Fibroblast of skin of scalp (primary cell): ENCODE measurements at places on chromosomes 1 and 21.

DNA sequence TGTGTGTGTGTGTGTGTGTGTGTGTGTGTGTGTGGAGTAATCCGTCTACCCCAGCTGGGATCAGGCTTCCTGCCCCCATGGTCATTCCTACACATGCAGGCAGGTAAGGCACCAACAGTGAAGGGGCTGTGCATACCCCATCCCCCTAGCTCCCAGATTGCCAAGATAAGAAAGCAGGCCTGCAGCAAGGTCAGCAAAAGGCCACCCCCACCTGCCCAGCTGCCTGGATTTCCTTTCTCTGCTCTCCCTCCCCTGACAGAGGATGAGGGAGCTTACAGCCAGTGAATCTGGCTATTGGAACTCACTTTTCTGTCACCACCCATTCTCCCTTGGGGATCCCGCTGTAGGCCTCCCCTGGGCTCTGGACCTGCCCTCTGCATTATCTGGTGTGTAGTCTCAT lies 7.9 kb downstream of the ALX3 start:
- DNase-seq = no peak

- DNase-seq = peak; percentile 35
These were observed 2.4 kb upstream of the ELF3 start for GRCh38 chr1:202007805-202008489.

GRCh38 chr1:234835239-234835638 lies 225.3 kb upstream of the IRF2BP2 start:
- DNase-seq = no peak

- DNase-seq = no peak
These were observed 22.0 kb downstream of the SLC37A1 start for GRCh38 chr21:42535602-42536171.

DNA sequence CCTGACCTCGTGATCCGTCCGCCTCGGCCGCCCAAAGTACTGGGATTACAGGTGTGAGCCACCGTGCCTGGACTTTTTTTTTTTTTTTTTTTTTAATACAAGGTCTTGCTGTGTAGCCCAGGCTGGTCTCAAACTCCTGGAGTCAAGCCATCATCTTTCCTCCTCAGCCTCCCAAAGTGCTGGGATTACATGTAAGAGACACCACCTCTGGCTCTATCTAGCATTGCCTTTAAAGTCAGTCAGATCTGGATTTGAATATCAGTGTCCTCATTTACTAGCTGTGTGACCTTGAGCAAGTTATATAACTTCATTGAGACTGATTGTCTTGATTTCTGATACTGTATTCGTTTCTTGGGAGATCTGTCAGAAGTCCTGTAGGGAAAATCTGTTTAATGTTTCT lies 6.6 kb downstream of the MAP3K21 start:
- DNase-seq = no peak

GRCh38 chr1:232987774-232988140 lies 37.3 kb downstream of the NTPCR start:
- DNase-seq = no peak

DNA sequence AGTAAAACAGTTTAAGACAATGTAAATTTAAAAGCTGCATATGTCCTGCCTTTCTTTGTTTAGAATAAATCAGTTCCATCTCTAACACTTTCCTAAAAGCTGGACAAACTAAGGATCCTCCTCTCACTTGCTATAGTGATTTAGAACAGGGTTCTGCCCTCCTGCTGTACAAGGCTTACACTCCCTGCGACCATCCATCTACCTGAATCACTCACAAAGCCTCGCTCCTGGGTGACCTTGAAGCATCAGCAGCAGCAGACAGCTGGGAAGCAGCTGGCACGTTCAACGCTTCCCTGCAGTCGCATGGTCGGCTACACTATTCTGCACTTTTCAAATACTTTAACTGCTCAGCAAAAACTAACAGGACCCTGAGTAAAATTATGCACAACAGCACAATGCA lies 128.0 kb downstream of the NTPCR start:
- DNase-seq = no peak

GRCh38 chr1:106502659-106503058 lies 553.8 kb upstream of the PRMT6 start:
- DNase-seq = no peak

GRCh38 chr21:43827015-43827611 lies 37.7 kb downstream of the RRP1 start:
- peak; percentile 80 for DNase-seq

GRCh38 chr1:13700521-13701270 lies 708 bp downstream of the PRDM2 start:
- peak; percentile 34 for DNase-seq

GRCh38 chr1:145701306-145701862 lies 5.8 kb downstream of the PDZK1 start:
- no peak for DNase-seq

DNA sequence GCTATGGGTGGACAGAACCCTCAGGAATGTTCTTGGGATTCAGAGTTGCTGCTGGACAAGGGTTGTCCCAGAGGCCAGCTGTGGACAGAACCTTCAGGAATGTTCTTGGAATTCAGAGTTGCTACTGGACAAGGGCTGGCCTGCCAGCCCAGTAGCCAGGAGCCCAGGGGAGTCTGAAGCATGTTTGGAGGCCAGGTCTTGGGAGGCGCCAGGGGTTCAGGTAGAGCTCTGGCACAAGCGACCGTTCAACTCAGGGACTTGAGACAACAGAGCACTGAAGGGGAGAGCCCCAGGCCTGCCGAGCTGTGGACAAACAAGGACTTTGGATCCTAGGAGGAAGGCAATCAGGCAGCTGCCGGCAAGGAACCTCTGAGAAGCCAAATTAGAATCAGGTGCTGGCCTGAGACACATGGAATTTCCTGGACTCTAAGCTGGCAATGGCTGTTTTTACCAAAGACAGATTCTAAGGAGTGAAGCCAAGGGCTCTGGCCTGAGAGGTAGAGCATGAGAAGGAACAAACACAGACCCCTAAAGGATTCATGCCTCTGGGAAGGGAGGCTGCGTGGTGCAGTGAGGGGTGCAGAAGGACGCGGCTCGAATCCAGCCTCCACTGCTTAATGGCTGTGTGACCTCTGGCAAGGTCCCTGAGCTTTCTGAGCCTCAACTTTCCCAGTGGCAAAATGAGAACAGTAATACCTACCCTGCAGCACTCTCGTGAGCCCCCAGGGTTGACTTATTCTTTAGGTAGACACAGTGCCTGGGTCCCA lies 13.4 kb downstream of the PLA2G5 start:
- DNase-seq = no peak

GRCh38 chr1:32372149-32372756 lies 9.9 kb downstream of the TSSK3 start:
- DNase-seq = no peak

GRCh38 chr21:37580666-37581065 lies 214.1 kb downstream of the DYRK1A start:
- no peak for DNase-seq

DNA sequence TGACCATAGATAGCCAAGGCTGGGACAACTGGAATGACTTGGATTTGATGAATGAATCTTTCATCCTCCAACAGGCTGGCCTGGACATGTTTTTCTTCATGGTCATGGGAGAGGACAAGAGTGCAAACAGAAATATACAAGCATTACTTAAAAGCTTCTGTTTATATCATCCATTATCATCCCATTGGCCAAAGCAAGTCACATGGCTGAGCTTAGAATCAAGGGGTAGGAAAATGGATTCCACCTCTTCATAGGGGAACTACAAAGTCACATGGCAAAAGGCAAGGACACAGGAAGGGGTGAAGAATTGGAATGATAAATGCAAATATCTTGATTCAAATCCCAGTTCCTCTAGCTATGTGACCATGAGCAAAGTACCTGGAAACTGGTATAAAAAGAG lies 90.2 kb upstream of the BARHL2 start:
- DNase-seq = no peak

GRCh38 chr1:159211331-159212136 lies 6.9 kb downstream of the ACKR1 start:
- DNase-seq = peak; percentile 14

DNA sequence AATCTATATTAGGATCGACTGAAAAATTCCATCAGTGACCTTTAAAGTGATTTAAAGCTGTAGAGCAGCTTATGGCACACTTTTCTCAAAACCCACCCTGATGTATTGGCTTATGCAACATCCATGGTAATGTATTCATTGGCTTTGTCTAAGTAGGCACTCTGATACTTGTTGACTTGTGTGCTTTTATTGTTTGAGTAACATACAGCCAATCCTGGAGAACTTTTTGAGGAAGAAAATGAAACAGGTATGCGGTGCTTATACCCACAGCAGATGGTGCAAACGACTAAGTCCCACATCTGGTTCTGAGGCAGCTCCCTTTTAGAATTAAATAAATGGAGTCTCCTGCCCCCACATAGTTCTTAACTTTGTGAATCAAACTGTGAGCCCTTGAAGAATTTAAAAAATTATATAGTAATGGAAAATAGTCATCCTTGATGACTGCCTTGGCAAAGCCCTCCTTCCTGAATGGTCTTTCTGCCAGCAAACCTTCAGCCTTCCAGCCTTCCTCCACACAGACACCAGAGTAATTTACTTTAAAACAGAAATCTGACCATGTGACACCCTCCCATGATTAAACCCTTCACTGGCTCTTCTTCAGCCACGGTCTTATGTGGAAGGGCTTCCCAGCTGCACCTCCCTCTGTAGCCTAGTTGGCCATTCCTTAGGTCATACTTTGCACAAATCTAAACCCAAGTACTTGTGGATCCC lies 116.0 kb downstream of the BCAR3 start:
- DNase-seq = peak; percentile 57

DNA sequence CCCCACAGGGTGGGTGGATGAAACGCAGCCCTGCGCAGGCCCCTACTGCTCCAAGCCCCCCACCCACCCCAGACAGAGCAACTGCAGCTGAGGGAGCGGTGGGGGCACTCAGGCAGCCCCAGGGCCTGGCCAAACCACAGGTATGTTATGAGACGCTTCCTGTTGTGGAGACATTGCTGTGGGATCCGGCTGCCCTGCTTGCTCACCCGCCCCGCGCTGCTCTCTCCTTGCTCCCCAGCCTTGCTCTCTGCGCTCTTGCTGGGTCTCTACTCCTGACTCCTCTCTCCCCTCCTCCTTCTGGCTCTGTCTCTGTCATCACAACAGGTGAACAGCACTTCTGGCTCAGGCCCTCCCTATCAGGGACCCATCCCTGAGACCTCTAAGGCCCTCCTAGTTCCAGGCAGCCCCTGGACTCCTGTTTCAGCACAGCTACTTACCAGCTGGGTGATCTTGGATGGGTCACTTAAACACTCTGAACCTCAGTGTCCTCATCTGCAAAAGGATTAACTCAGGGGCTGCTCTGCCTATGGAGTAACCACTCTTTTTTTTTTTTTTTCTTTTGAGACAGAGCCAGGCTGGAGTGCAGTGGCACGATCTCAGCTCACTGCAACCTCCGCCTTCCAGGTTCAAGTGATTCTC lies 15.9 kb downstream of the COL8A2 start:
- DNase-seq = peak; percentile 85

- DNase-seq = peak; percentile 83
These were observed 7.1 kb upstream of the GPR61 start for GRCh38 chr1:109532365-109533136.

DNA sequence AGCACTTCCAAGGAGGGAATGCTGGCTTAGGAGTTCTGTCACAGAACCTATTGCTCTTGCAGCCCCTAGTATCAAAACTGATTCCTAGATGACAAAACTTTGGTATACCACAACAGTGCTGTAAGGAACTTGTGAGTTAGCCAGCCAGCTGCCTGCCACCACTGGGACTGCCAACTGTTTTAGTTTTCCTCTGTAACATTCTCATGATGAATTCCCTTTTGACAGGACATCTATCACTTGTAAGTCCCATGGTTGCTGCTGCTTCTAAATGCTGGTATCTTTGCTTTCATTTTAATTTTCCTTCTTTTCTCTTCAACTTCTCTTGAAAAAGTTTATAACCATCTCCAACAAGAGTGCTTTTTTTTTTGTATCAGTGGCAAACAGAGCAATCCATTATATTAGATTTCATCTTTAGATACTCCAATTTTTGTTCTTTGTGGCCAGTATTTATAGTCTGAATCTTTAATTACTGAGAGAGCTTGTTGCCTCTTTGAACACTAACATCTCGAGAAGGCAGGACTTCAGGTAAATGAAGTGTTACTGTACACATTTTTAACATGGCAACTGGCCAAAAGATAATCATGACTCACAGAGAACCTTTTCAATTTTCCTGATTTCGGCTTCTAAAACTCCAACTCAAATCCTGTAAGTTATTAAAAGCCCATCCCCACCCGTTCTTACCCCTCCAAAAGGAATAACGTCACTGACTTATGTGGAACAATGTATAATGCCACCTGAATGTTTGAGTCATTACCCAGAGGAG lies 19.8 kb downstream of the DBT start:
- DNase-seq = no peak

DNA sequence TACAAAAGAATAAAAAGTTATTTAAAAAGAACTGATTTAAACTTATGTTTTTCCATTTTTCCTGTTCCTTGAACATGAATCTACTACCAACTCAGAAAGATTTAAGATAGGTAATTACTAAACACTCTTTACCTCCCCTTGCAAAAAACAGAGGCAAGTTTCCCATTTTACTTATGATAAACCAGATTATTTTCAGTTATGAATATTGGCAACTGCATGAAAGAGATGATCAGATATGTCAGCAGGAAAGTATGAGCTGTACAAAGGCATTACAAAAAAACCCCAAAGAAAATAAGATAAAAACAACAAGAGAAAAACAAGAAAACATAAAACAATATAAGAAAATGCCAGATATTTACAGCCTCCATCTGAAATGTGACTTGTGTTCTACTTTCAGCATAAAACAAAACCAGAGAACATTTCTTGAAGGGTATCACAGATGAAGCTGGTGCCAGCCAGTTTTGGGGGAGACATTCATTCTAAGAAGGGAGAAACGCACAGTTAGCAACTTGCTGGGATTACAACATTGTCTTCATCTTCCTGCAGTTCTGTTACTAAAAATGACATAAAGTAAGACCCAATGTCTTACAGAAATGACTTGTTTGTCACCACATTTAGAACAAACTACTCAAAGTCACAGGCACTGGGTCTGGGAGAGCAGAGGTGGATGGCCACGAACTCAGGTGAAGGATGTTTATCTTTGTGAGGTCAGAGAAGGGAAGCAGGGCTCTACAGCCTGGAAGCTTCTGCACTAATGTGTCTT lies 19.1 kb downstream of the ZC3H12A start:
- DNase-seq = no peak

DNA sequence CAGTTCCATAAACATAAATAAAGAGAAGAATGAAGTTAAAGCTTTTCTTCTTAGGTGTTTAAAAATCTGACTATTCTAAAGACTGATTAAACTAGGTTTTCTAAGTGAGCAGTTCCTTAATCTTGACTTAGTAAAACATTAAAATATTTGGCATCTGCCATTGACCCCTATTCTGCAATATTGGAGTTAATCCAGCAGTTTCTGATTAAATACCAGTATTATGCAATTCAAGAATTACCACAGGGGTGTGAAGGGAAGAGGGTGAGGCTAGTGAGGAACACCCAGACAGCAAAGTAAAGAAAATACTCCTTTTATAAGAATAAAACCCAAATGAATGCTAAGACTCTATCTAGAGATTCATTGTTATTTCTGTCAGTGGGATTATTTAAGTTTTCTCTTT lies 40.9 kb downstream of the CLIC4 start:
- DNase-seq = peak; percentile 45

- DNase-seq = no peak
These were observed 1.4 kb downstream of the ACOT7 start for GRCh38 chr1:6391951-6392808.

GRCh38 chr1:93395195-93395594 lies 49.5 kb downstream of the DR1 start:
- peak; percentile 13 for DNase-seq
